Upper lobe of left lung (tissue), 6 donors: ENCODE measurements at places on chromosomes 11 and 22. TPM values are rescaled to one million over a fixed set of nuclear protein-coding genes. Genes with fewer than 3 reads are reported as not detected.

Gene KDM4D
- 0.61 TPM for total RNA-seq

Gene PHLDB1
- total RNA-seq = 69.2 TPM

GRCh38 chr11:21622566-21622965 is 570.3 kb upstream of the ANO5 start:
- no peak overlapping the region for H3K4me3 ChIP-seq
- no peaks in the 10 kb centered on the region for H3K27me3 ChIP-seq
- no peak for DNase-seq

Gene FAM83F
- total RNA-seq = 2.8 TPM

- peaks cover 16% of the 10 kb centered on the region for H3K36me3 ChIP-seq
- peak overlapping the region; percentile 69 for H3K4me3 ChIP-seq
- DNase-seq = no peak
Measured at GRCh38 chr22:38706901-38707195, 1.1 kb downstream of the GTPBP1 start.

Gene FJX1
- total RNA-seq = 9.2 TPM

- no peaks in the 10 kb centered on the region for H3K27me3 ChIP-seq
- no peak overlapping the region for H3K4me3 ChIP-seq
- H3K36me3 ChIP-seq = no peaks in the 10 kb centered on the region
- DNase-seq = no peak
- no peak overlapping the region for H3K27ac ChIP-seq
- no peaks in the 10 kb centered on the region for H3K4me1 ChIP-seq
Measured at GRCh38 chr11:69172674-69173073, 16.9 kb downstream of the SMIM38 start.

Gene YIF1A
- total RNA-seq = 107 TPM

Gene RAB36
- 8.4 TPM for total RNA-seq

DNA sequence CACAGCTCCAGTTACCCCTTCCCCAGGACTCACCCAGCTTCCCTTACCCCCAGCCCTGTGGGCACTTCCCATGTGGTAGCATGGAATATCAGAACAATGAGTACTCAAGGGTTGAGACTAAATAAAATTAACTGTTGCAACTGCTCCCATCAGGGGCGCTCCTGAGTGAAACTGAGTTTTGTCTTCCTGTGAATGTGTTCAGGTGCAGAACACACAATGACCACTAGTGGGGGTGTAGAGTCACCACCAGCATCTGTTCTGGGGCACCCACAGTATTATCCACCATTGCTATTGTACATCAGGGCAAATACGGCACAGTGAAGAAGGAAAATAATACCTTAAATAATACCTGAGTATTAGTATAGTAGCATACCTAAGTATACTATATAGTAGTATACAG is 689.7 kb downstream of the TBC1D22A start:
- H3K4me3 ChIP-seq = no peak overlapping the region
- no peak for DNase-seq
- no peak overlapping the region for H3K27ac ChIP-seq

- H3K27me3 ChIP-seq = peaks cover 26% of the 10 kb centered on the region
- no peak overlapping the region for H3K4me3 ChIP-seq
- no peak overlapping the region for H3K27ac ChIP-seq
Measured at GRCh38 chr11:82731691-82732277, 1.9 kb downstream of the FAM181B start.
